ENCODE measurements at places on chromosomes 13 and 19. TPM values are rescaled to one million over a fixed set of nuclear protein-coding genes. Genes with fewer than 3 reads are reported as not detected.

OR7C1 gene
- polyA plus RNA-seq = 0.18 TPM

RNF113B gene
- not detected for polyA plus RNA-seq

NANOS2 gene
- polyA plus RNA-seq = not detected

CEACAM8 gene
- polyA plus RNA-seq = 0.09 TPM

MYBPC2 gene
- 287 TPM for polyA plus RNA-seq
